ENCODE measurements at places on chromosomes 5 and 9.
A peak's percentile ranks its signal among the peaks of the same experiment; 100 is the strongest.

DNA sequence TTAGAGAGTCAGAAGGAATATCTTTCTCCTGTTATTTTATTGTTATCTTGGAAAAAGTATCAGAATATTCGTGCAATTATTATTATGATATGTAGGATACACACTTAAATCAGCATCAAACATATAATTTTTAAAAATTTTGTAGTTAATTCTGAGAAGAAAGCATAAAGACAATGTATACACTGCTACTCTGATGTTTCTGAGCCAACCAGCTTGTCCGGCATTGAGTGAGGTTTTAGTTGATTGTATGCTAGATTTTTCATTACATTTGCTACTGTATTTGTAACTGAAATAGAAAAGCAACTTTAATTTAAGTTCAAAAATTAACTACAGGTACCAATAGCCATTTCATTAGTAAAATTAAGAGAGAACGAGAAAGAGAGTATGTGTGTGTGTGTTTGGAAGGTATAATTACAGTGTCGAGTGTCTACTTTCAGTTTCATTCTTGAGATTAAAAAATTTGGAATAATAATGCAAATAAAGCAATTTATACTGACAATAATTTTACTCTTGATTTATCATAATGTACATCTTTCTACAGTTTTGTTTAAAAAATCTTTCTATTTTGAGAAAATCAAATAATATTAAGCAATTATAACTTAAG lies 160.4 kb upstream of the CDH12 start:
- no peak for DNase-seq

GRCh38 chr9:19885608-19886007 lies 96.8 kb upstream of the SLC24A2 start:
- no peak for DNase-seq

DNA sequence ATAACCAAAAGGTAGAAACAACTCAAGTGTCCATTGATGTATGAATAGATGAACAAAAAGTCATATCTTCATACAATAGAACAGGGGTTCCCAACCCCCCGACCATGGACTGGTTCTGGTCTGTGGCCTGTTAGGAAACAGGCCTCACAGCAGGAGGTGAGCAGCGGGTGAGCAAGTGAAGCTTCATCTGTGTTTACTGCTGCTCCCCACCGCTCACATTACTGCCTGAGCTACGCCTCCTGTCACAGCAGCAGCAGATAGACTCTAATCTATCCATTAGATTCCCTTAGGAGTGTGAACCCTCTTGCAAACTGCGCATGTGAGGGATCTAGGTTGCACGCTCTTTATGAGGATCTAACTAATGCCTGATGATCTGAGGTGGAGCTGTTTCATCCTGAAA lies 478.0 kb downstream of the BRINP1 start:
- no peak for DNase-seq

DNA sequence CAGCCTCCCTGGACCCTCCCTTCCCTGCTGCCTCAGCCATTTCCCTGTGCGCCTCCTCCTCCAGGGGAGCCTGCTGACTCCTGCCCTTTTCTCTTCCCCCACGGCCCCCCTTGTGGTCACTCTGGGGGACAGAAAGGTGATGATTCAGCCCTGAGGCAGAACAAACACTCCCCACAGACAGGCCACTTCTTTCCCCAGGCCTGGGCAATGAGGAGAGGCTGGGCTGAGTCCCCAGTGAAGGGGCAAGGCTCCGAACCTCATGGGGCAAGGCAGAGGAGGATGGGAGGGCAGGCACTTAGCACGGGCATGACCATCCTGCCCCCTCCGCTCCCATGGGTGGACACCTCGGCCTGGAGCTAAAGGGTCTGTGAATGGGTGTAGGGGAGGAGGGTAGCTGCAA lies 21.0 kb downstream of the CSF1R start:
- no peak for DNase-seq

DNA sequence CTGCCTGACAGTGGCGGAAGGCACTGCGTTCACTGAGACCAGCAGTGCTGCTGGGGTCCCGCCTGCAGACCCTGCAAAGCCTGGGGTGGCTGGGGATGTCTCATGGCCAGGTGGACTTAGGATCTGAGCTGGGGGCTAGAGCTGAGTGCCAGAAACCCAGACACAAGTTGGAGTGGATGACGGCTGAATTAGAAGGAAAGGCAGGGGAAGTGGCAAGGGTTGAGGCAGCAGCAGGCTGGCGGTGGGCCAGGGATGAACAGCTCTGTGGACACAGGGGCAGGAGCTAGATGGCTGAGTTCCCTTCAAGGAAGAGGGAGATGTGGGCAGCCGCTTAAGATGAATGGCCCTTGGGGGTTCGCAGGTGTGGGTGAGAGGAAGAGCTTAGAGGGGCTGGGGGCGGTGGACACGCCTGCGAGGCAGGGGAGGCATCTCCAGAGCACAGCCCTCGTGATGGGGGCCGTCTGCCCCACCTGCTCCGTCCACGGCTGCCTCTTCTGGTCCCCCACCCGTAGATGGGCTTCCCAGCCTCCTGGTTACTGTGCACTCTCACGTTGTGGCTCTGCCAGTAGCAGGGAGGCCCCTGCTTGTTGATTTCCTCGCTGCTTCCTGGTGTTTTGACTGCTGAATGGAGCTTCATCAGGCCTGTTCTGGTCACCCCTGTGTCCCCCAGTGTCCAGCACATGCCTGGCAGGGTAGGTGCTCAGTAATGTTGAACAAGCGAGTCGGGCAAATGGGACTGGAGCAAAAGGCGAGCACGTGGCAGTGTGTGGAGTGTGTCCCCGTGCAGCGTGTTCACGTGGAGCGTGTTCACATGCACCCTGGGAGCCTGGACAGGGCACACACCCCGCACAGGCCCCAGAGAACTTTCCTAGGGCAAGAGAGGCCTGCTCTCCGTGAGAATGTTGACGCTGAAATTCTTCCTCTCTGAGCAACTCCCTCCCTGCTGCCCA lies 168.2 kb downstream of the CACNA1B start:
- DNase-seq: peak; percentile 3

GRCh38 chr5:154411338-154411737 lies 34.5 kb upstream of the SAP30L start:
- DNase-seq: no peak

GRCh38 chr9:6931913-6932312 lies 174.1 kb downstream of the KDM4C start:
- no peak for DNase-seq

GRCh38 chr9:6711403-6711802 lies 46.4 kb upstream of the KDM4C start:
- no peak for DNase-seq

DNA sequence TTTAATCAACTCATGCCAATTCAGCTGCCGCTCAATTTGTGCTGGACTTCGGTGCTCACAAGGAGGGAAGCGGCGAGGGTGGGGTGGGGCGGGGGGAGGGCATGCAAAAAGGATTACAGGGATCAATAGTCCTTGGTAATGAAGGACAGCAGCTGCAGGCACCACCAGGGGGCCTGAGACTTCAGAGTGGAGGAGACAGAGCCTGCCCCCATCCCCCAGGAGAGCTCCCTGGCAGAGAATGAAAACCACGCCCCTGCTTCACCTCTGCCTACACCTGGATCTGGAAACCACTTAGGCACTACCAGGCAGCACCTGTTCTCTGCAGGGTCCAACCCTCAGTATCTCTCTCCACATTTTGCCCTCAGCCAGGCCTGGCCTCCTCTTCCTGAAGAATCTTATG lies 155.6 kb downstream of the TRIM32 start:
- no peak for DNase-seq

DNA sequence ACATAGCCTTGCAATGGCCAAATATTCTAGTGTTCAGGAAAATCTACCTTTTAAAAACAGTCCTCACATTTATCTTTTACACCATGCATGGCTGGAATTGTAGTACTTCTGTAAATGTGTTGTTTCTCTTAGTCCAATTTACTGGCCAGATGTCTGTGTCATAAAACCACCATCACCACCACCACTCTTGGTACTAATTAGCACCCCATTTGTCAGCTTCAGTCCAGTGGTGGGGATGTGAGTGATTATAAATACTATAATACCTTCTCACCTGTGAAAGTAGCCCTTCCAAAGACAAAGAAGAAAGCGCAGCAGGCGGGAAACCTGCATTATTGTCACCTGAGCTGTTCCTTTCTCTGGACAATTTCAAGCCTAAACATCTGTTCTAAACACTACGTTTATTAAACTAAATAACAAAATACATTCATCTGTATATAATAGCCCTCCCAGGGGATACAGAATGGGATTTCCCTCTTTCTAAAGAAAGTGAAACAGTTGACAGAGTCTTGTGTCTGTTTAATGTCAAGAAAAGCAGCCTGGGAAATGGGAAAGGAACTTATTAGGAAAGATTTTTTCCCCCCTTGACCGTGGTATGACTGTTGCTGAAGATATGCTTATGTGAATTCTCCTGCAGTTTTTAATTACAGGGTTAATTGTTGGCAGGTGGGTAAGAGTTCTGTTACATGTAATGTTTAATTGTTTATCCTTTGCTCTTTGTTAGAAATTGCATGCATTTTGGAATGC lies 144.5 kb upstream of the NUDT12 start:
- DNase-seq: no peak

GRCh38 chr5:35038891-35039290 lies 8.9 kb downstream of the AGXT2 start:
- DNase-seq: no peak

GRCh38 chr5:106639488-106639887 lies 1031.2 kb downstream of the EFNA5 start:
- no peak for DNase-seq

Data from activated CD4-positive, alpha-beta T cell treated with anti-CD3 and anti-CD28 coated beads, Interleukin-2, amount 10 ng/mL, durations not matched to agents 7 days and 5 days (primary cell).